ENCODE measurements at places on chromosomes 12 and 14.

DNA sequence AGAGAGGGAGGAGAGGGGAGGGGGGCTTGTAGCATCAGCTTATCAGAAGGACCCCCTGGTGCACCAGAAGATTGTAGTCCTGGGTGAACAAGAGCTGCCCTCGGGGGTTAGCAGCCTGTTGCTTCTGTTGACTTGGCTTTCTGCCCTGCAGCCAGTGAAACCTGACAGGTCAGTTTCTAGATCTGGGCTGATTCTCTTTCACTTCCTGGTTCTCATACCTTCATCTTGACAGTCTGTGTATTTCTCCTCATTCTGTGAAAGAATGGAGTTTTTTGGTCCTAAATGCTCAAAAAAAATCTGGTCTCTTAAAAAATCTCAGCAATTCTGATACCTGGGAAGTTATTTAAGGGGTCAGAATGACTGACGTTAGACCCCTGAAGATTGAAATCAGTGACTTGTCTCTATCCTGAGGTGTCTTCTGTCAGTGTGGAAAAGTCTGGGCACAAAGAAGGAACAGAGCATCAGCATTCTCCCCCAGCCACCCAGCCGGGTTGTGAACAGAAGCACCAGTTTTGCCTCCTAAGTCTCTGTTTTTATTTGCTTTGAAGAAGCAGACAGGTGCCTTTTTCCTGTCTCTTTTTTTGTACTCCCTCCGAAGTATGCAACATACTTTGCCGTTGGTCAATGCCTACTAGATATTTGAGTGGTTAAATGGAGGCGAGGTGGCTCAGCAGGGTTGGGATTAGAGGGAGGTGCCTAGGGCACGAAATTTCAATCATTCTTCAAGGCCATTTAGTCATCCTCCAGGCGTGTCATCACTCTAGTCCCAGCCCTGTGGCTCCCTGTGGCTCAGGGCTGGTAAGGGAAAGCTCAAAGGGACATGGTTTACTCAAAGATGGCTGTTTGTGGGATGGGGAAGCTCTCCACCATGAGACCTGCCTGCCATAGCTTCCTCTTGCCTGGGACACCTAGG, 24.0 kb downstream of the TTC9 start:
- no peak for DNase-seq

- peak; percentile 67 for DNase-seq
These were observed 94.7 kb downstream of the SLC2A13 start for GRCh38 chr12:40010899-40011774.

DNA sequence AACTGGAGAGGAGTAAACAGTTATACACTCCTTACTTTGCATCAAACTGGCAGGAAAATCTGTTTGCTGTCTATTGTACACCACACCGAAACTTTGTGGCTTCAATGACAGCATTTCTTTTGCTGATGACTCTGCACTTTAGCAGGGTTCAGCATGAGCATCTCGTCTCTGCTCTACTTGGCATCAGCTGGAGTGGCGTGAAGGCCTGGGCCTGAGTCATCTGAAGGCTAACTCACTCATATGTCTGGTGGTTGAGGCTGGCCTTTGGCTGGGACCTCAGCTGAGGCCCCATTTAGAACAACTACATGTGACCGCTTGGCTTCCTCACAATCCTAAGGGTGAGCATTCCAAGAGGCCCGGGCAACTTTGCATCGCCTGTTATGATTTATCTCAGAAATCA, 28.7 kb upstream of the REP15 start:
- DNase-seq: no peak

GRCh38 chr12:76942267-76942666, 63.4 kb upstream of the CSRP2 start:
- DNase-seq: no peak

- no peak for DNase-seq
These were observed 9.2 kb downstream of the STAT2 start for GRCh38 chr12:56350662-56351061.

DNA sequence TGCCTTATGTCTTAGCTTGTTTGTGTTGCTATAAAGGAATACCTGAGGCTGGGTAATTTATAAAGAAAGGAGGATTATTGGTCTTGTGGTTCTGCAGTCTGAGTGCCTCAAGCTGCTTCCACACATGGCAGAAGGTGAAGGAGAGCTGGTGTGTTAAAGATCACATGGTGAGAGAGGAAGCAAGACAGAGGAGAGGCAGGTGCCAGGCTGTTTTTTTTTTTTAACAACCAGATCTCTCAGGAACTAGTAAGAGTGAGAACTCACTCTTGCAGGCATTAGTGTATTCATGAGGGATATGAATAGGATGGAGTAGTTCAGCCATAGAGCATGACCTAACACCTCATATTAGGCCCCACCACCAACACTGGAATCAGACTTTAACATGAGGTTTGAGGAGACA, 123.4 kb downstream of the CMAS start:
- no peak for DNase-seq

DNA sequence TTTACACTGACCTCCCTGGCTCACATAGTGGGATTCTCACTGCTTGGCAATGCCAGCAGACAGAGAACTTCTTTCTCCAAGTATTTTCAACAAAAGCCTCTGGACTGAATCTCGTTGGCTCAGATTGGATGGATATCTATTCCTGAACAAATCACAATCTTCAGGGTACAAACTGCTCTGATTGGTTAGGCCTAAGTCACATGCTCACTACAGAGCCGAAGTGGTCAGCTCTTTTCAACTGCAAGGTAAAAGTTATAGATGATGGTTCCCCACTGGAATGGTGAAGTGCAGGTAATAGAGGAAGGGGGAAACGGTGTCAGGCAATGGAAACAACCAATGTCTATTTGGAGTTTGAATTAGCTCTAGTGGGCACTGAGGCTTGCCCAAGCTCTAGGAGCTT, 16.7 kb upstream of the VRK1 start:
- DNase-seq: no peak

DNA sequence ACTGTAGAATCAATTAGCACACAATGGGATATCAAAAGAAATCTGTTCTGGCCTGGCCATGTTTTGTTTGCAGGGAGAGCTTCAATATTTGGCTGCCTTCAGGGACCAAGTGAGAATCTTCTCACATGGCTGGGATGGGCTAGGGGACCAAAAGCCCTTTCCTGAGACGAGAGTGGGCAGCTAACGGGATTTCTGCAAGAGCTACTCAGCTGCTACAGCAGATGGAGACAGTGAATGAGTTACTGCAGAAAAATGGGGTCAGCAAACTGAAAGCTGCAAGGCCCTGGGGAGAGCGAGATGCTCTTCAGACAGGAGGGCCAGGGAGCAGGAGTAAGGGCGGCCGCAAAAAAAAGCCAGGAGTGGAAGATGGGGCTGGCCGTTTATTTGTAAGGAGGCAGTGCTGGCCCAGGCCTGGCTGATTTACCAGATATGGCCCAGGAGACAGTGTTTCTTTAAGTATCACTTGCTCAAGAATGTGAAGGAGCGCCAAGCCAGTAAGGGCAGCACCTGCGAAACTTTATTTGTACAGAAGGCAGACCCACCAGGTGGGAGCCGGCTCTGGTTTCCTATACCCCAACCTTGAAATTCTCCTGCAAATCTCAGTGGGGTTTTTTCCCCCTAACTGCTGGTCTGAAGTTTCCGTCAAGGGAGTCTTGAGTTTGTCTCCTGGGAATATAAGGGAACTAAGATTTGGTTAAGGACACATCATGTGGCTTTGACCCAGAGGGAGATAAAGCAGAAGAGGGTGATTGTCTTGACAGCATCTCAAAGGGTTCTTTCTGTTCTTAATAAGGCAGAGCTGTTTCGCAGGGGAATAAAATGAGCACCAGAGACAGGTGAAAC, 57.8 kb downstream of the SSH1 start:
- DNase-seq: no peak

GRCh38 chr14:24984846-24985589, 64.9 kb downstream of the STXBP6 start:
- peak; percentile 41 for DNase-seq
